CD4-positive, alpha-beta T cell treated with Interleukin-17A for 4 hours (primary cell): ENCODE measurements at places on chromosomes 5 and 9.
A peak's percentile ranks its signal among the peaks of the same experiment; 100 is the strongest.

GRCh38 chr5:180636016-180636402, 13.4 kb downstream of the FLT4 start:
- DNase-seq = no peak

- no peak for DNase-seq
These were observed 67.9 kb upstream of the ZNF462 start for GRCh38 chr9:106795031-106795430.

- DNase-seq = no peak
These were observed 30.6 kb downstream of the GPR107 start for GRCh38 chr9:130084337-130084736.

- no peak for DNase-seq
These were observed 164.7 kb downstream of the DOCK2 start for GRCh38 chr5:169801781-169802180.

- no peak for DNase-seq
These were observed 147.7 kb downstream of the DCP2 start for GRCh38 chr5:113124265-113124664.

- no peak for DNase-seq
These were observed 132.2 kb downstream of the ARL15 start for GRCh38 chr5:54178207-54178606.

- no peak for DNase-seq
These were observed 113.5 kb upstream of the WWC1 start for GRCh38 chr5:168177831-168178450.

- DNase-seq = peak; percentile 30
These were observed 46.5 kb upstream of the VDAC1 start for GRCh38 chr5:134051305-134051704.

DNA sequence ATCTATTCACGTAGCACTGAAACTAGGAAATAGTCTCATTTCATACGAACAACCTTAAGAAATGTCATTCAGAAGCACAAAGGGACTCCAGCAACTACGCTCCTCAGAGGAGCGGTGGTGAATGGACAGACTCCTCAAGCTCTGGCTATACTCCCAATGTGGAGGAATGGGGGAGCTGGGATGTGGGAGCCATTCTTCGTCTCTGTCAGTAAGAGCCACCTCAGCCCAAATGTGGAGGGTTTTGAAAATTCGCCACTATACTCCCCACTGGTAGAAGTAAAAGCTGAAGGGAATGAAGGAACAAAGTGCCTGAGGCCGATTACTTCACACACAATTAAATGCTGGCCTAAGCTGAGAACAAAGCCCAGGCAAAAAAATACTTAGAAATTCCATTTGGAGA, 96.3 kb downstream of the ADAMTS12 start:
- DNase-seq = no peak

GRCh38 chr5:12335938-12336337, 431.7 kb upstream of the CTNND2 start:
- DNase-seq = no peak

- no peak for DNase-seq
These were observed 312.3 kb upstream of the NMUR2 start for GRCh38 chr5:152717393-152717792.

GRCh38 chr9:85038824-85039608, 369.5 kb downstream of the NTRK2 start:
- no peak for DNase-seq

GRCh38 chr5:154520861-154521453, 42.9 kb upstream of the HAND1 start:
- DNase-seq = peak; percentile 7

- no peak for DNase-seq
These were observed 37.0 kb downstream of the B4GALT1 start for GRCh38 chr9:33129886-33130881.

GRCh38 chr9:728535-728934, 113.0 kb upstream of the DMRT1 start:
- DNase-seq = no peak

DNA sequence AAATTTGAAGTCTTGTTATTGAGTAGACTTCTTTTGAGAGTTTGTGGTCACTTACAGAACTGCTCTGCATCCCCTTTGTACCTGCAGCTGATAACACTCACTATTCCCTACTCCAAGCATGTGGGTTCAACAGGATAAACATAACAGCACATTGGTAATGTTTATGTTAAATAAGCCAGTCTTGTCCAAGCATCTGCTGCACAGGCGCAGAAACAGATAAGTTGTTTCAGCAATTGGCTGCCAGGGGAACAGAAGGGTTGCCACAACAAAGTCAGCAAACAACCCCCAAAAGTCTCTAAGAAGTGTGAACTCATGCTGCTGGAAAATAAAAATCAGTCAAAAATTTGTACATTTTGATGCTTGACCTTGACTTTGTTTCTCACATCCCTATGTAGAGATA, 174.6 kb downstream of the GDNF start:
- DNase-seq = no peak

DNA sequence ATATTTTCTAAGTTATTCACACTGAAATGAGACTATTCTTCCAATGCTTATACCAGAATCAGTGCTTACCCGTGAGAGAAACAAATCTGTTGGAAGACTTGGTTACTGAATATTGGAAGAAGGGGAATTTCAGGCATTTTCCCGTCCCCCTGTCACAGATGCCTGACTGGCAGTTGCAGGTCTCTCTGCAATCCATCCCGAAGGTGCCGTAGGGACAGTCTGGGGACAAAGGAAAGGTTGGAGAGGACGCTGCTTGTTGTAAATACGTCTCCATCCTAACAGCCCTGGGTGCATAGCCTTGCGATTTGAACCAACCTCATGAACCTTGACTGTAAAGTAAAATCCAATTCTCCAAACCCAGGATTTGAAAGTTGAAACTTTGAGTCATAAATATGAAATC, 3.5 kb downstream of the ESM1 start:
- no peak for DNase-seq

GRCh38 chr5:65970481-65971367, 44.3 kb downstream of the ERBIN start:
- no peak for DNase-seq

DNA sequence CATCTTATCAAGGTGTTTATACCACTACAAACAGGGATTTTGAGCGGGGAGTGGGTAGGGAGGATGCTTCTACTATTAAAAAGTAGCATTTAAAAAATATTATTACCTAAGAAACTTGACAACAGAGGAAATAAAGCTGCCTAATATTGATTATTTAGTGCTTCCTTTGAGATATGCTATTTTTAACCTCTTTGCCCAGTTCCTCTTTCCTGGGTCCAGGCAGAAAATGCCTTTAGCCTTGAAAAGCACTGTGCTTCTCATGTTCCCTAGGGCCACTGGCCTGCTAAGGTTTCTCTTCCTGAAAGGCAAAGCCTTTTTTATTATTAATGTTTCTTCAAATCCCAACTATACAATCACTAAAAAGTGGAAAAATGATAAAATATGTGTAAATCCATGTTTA, 217.2 kb upstream of the HAPLN1 start:
- no peak for DNase-seq

GRCh38 chr5:86605881-86606280, 11.9 kb upstream of the COX7C start:
- no peak for DNase-seq

DNA sequence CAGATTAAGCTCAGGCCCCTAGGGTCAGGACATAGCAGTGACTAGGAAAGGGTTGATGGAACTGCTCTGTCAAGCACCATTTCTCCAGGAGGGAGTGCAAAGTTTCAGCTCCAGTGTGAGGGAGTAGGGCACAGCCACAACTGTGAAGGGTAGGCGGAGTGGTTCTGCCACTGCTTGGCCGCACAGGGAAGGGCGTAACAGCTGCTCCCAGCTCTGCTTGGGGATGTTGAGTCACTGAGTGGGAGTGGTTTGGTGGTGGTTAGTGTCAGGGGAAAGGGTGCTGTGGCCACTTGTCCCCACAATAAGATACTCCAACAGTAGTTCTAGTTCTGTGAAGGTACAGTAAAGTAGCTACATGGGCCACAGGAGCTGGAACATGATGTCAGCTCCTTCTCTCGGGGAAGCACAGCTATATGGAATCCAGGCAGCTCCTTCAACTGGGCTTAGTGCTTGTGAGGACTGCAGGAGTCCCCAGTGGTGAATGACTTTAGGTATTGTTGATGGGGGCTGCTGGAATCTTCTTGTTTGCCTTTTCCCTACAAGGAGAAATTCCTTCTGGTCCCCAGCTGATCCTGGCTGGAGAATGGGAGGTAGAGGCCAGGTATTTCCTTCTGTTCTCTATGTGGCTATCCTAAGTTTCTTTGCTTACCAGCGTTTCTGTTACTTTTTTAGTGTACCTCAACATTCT, 314.5 kb downstream of the SPATA31D1 start:
- DNase-seq = no peak

- peak; percentile 88 for DNase-seq
These were observed 81.7 kb upstream of the ZBTB43 start for GRCh38 chr9:126722922-126723806.

DNA sequence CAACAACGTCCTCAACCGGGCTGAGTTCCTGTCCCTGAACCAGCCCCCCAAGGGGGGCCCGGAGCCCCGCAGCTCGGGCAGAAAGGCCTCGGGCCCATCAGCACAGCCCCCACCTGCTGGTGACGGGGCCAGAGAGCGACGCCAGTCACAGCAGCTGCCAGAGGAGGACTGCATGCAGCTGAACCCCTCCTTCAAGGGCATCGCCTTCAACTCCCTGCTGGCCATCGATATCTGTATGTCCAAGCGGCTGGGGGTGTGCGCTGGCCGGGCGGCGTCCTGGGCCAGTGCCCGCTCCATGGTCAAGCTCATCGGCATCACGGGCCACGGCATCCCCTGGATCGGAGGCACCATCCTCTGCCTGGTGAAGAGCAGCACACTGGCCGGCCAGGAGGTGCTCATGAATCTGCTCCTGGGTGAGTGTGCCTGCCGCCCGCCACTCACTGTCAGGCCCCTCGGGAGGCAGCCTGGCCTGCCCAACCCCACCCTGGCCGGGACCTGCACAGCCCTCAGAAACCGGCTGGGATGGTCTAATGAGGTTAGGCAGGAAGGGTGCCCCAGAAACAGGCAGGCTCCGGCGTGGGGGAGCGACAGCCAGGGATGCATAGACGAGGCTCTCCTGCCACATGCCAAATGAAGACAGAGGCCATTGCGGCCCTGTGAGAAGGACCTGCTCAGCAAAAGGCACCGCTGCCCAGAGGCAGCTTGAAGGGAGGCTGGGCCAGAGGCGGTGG, 678 bp downstream of the PLPP7 start:
- DNase-seq = no peak

DNA sequence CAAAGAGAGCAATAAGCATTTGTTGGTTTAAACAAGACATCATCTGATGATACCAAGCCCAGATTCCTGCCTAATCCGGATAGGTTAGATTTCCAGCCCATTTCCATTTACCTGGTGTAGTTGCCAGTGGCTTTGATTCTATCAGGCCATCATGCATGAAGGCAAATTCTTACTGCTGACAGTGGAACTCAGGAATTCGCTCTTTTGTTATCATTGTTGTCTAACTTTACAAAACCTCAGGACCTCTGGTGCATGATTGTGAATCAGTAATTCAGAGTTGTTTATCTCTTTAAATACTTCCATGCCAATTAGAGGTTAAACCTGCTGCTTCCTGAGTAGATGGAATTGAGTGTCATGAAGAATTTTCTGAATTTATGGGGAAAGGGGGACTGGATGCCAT, 76.5 kb downstream of the C9orf152 start:
- DNase-seq = no peak

DNA sequence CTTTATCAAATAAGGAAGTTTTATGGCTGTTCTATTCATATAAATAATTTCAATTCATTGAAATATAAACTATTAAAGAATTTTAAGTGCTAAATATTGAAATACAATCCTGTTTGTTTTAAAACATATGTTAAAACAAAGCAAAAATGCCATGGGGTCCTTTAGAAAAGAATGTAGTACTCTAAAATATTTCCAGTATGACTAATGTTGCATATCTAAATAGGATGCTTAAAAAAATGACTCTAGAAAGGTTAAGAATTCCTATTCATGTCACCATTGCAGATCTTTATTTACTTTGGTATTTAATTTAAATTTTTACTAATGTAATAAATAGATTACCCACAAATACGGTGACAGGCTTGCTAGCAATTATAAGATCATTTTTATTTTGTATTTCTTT, 132.3 kb downstream of the ZNF608 start:
- no peak for DNase-seq

GRCh38 chr9:137772281-137772873, 105.2 kb upstream of the CACNA1B start:
- peak; percentile 23 for DNase-seq

DNA sequence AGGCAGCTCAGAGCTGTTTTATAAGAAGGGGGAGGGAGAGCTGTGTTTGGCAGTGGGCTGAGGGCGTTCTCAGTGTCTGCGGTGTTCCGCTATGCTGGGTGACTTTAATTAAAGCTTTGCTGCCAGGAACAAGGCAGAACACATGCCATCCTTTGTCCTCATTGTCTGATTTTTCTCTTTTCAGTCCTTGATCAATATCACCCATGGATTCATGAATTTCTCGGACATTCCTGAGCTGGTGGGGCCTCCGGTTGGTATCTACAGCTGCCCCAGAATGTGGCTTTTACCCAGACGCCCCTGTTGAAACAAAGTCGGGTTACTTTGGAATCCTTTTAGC, 66.5 kb upstream of the TGFBR1 start:
- DNase-seq = no peak

DNA sequence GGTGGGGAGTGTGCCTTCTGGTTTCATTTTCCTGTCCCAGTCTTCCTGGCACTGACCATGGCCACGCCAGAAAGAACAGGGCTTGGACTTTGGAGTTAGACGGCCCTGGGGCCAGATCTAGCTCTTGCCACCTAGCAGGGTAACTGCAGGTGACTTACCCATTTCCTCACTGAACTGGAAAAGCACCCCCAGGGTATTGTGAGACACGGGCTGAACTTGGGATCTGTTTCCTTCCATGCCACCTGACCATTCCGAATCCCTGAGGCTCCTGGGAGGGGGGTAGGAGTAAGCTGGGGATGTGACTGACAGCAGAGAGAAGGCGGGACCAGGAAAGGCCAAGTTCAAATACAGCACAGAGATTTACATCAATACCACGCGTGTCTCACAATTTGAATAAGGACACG, 9.4 kb downstream of the HNRNPAB start:
- DNase-seq = no peak

GRCh38 chr5:76372323-76373054, 30.6 kb upstream of the IQGAP2 start:
- no peak for DNase-seq
